ENCODE measurements at places on chromosomes 1 and 21.

DNA sequence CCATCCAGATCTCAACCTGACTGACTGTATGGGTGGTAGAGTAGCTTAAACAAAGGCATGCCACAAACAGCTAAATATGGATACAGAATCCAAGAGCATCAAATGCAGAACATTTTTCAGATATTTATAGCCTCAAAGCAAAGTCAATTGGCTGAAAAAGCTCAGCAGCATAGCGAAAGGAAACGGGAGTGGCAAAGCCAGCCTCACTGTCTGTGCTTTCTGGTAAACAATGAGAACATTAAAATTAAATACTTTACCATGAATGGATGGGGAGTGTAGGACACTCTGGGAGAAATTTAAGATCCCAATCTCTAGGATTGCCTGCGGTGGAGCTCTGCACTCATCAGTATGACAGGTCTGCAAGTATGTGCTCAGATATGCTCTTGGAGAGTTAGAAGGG lies 4.4 kb downstream of the RASAL2 start:
- DNase-seq: no peak

- no peak for DNase-seq
These were observed 3.3 kb upstream of the AGPAT3 start for GRCh38 chr21:43861706-43862105.

DNA sequence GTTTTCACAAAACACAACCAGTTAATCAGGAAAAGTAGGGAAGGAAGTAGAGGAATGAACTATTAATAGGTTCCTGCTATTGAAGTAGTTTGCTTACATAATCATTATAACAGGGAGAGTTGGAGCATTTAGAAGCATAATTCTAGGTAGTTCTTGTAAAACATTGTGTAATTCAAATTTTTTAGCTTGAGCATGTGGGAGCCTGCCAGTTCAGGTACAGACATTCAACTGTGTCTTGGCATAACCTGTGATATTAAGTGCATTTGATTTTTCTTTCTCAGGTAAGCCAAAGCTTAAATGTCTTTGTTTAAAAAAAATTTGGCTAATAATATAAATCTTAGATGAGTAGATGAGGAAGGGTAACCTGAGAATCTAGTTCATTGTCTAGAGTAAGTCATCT lies 3.4 kb downstream of the YTHDF2 start:
- DNase-seq: no peak

- no peak for DNase-seq
These were observed 1276.9 kb upstream of the ADGRL2 start for GRCh38 chr1:80523861-80524260.

- DNase-seq: no peak
These were observed 33.9 kb upstream of the ATP2B4 start for GRCh38 chr1:203592730-203593129.

GRCh38 chr1:98921817-98922216 lies 82.8 kb downstream of the PLPPR5 start:
- DNase-seq: no peak

- no peak for DNase-seq
These were observed 1.8 kb downstream of the ESPN start for GRCh38 chr1:6426277-6426971.

DNA sequence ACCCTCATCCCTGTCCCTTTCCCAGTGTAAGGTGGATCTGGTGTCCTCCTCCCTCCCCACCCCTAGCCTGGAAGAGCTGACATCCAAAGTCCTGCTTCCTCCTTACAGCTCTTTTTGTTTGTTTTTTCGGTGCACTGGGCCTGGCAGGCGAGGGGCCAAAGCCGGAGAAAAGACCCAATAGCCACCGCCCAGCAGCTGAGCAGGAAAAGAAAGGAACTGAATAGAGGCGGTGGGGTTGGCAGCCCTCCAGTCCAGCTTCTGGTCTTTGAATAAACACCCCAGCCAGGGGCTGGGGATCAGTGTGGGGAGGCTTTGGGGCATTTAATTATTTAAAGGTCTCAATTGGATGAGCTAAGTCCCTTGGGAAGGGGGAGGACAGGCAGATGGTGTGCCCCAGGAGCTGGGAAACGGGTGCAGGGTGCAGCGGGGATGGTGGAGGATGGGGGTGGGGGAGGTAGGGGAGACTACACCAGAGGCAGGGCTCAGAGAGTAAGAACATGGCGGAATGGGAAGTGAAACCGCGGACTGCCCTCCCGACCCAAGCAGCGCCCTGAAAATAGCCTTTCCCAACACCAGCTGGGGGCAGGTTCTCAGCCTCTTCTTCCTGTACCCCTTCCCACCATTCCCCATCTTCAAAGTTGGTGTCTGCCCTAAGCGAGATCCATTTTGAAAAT lies 20.2 kb downstream of the BTG2 start:
- DNase-seq: no peak

GRCh38 chr1:24694380-24694843 lies 50.8 kb upstream of the CLIC4 start:
- no peak for DNase-seq

GRCh38 chr1:117392771-117393170 lies 25.5 kb downstream of the MAN1A2 start:
- DNase-seq: no peak

DNA sequence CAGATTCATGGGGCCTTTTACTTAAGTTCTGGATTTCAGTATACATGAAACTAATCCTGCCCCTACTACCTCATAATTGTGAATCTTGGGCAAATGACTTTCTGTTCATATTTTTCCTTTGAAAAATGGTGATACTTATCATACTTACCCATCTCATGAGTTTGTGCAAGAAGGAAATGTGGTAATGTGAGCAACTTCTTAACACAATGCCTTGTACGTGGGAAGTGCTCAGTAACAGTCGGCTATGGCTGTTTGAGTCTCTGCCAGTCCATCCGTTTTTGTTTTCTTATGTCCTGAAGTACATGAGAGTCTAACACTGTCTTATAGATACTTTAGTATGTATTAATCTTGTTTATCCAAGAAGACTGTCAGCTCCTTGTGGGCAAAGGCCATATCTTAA lies 86.5 kb downstream of the PATJ start:
- no peak for DNase-seq

GRCh38 chr21:44520326-44521300 lies 19.4 kb downstream of the KRTAP10-1 start:
- no peak for DNase-seq

DNA sequence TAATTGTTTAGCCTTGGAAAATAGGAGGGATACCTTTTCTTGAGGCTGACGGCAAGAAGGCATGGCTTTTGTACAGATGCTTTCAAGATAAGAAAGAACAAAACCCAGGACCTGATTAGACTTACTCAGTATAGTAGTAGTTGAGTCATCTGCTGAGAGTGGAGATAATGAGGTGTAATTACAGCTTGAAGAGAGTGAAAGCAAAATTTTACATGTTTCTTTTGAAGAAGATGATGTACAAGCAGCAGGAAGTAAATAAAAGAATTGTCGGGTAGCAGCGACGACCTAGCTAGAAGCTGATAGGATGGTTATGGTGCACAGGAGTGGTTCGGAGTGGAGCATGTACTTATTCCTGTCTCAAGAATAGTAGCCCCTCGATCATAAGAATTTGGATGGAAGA lies 6.6 kb downstream of the ANGPTL1 start:
- no peak for DNase-seq

GRCh38 chr1:201970334-201971159 lies 11.9 kb upstream of the RNPEP start:
- no peak for DNase-seq

- no peak for DNase-seq
These were observed 3.2 kb downstream of the CFH start for GRCh38 chr1:196655071-196655470.

GRCh38 chr1:165134431-165134830 lies 222.1 kb downstream of the LMX1A start:
- no peak for DNase-seq

DNA sequence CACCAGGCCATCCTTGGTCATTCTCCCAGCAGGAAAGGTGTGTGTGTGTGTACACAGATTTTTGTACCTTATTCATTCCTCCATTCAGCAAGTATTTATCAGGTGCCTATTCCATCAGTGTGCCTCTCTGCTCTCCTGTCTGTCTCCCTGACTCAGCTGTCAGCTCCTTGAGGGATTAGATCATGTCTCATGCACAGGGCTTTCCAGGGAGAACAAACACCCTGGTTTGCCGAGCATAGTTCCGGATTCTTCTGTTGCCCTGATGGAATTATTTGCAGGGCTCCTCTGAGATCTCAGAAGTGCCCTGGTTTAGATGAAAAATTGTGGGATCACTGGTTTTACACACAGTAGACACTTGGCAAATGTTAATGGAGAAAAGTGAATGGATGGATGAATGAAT lies 8.1 kb upstream of the SDHB start:
- DNase-seq: no peak

All from AG08395 (cell line).